Kidney (tissue), 22 donors: ENCODE measurements at places on chromosomes 1 and 21. TPM values are rescaled to one million over a fixed set of nuclear protein-coding genes. Genes with fewer than 3 reads are reported as not detected.

Gene PTPRU
- total RNA-seq: 53.6 TPM

Gene OR2M3
- total RNA-seq: not detected

Gene ATP6V1G3
- total RNA-seq: 1.9 TPM

Gene KCNE2
- total RNA-seq: not detected

Gene CFAP107
- total RNA-seq: not detected

Gene C1QA
- 238 TPM for total RNA-seq

Gene EPHA10
- 0.88 TPM for total RNA-seq

Gene PKP1
- total RNA-seq: 0.63 TPM

Gene ANP32E
- total RNA-seq: 41.7 TPM

Gene RHCE
- 0.44 TPM for total RNA-seq

Gene CYP4X1
- 4.8 TPM for total RNA-seq

Gene HSD3B1
- not detected for total RNA-seq

Gene KPRP
- total RNA-seq: not detected

Gene TDRD5
- 0.47 TPM for total RNA-seq

Gene CFHR3
- 2.1 TPM for total RNA-seq

Gene GPR161
- total RNA-seq: 4.2 TPM

Gene IL20
- total RNA-seq: not detected

Gene C1orf115
- 29.0 TPM for total RNA-seq

Gene WNT9A
- 3.1 TPM for total RNA-seq

Gene TMEM50B
- 87.6 TPM for total RNA-seq

Gene GJA9
- not detected for total RNA-seq

Gene GPX7
- 9.7 TPM for total RNA-seq

Gene AMPD1
- total RNA-seq: 1.5 TPM

Gene FCRL4
- not detected for total RNA-seq

Gene KCNJ10
- 4.9 TPM for total RNA-seq

Gene TBX15
- 0.82 TPM for total RNA-seq

Gene CCDC181
- total RNA-seq: 4.8 TPM

Gene CLDN19
- total RNA-seq: 23.2 TPM

Gene CFAP45
- total RNA-seq: 1.0 TPM

Gene LRRIQ3
- total RNA-seq: 1.6 TPM

Gene ADAMTS4
- total RNA-seq: 14.0 TPM

Gene SLC6A17
- total RNA-seq: 2.3 TPM

Gene CRP
- total RNA-seq: not detected

Gene PAFAH2
- 23.5 TPM for total RNA-seq

Gene ZNF697
- 8.3 TPM for total RNA-seq

Gene OR2T5
- 0.09 TPM for total RNA-seq

Gene IL22RA1
- total RNA-seq: 1.4 TPM

Gene IRF6
- 37.1 TPM for total RNA-seq

Gene HES4
- 32.0 TPM for total RNA-seq

Gene JAM2
- total RNA-seq: 12.0 TPM

Gene CADM3
- total RNA-seq: 25.8 TPM

Gene PTPN22
- total RNA-seq: 6.6 TPM

Gene KIRREL1
- total RNA-seq: 54.9 TPM

Gene HOOK1
- 55.4 TPM for total RNA-seq

Gene BGLAP
- 1.8 TPM for total RNA-seq

Gene CD1C
- total RNA-seq: 4.8 TPM

Gene REN
- 32.4 TPM for total RNA-seq

Gene KIF2C
- total RNA-seq: 1.4 TPM

Gene ABCA4
- total RNA-seq: 1.5 TPM

Gene ADAMTS5
- total RNA-seq: 10.6 TPM

Gene TNNT2
- 2.1 TPM for total RNA-seq
